Activated CD4-positive, alpha-beta memory T cell treated with anti-CD3 and anti-CD28 coated beads for 36 hours (primary cell): ENCODE measurements at places on chromosomes 11 and 22. TPM values are rescaled to one million over a fixed set of nuclear protein-coding genes. Genes with fewer than 3 reads are reported as not detected.

- no peak for DNase-seq
Observed at GRCh38 chr11:113874581-113875233, 665 bp downstream of the USP28 start.

DNA sequence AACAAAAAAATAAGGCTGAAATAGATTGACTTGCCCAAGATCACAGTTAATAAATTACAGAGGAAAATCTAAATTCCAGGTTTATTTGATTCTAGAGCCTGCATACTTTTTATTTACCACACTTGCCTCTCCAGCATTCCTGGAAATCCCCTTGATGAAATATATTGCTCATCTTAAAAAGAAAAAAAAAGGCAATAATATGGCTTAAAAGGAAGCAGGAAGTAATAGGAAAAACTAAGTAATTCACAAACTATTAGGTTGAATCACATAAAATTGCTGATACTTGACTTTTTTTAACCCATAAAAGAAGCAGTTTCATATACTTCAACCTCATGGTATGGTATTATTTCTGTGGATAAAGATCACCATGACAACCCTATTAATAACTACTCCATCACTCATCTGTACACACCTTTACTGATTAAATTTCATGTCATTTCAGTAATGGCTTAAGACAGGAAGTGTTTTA lies 52.9 kb downstream of the COPB1 start:
- DNase-seq, result no peak

GRCh38 chr11:26519469-26519868 lies 52.6 kb downstream of the MUC15 start:
- no peak for DNase-seq

DNA sequence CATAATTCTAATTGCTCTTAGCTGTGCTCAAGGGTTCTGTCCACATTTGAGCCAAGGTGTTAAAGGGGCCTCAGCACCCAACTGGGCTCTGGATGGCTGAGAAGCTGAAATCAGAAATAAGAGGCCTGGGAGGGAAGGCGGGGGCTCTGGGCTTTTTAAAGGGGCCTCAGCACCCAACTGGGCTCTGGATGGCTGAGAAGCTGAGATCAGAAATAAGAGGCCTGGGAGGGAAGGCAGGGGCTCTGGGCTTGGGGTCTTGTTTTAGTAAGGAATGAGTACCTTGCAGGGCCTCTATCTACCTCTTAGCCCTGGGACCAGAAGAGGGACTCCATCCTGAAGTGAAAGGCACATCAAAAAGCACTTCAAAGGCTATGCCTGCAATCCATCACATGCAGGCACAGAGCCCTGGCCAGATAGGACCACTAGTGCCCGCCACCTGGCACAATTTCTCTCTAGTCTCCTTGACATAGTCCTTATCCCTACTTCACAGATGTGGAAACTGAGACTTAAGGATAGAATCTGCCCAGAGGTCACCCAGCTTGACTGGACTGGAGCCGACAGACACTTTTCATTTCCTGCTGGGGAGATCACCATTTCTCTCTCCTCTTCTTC lies 35.6 kb downstream of the DKK3 start:
- DNase-seq, result no peak

The TMEM184B gene
- 24.4 TPM for total RNA-seq

The KDM4D gene
- 1.4 TPM for total RNA-seq

The ACR gene
- not detected for total RNA-seq

The CRACR2B gene
- 1.8 TPM for total RNA-seq
